Stimulated activated CD4-positive, alpha-beta T cell treated with anti-CD3 and anti-CD28 coated beads, Interleukin-2, amount 100 ng/mL, for 48 hours (primary cell): ENCODE measurements at places on chromosomes 7 and 10.
A peak's percentile ranks its signal among the peaks of the same experiment; 100 is the strongest.

- DNase-seq, result no peak
These were observed 80.0 kb upstream of the INSIG1 start for GRCh38 chr7:155217634-155218033.

- DNase-seq, result no peak
These were observed 68.5 kb downstream of the CTBP2 start for GRCh38 chr10:125091891-125092290.

- DNase-seq, result no peak
These were observed 120.3 kb upstream of the PTPRZ1 start for GRCh38 chr7:121752706-121753105.

- no peak for DNase-seq
These were observed 474 bp downstream of the ORC5 start for GRCh38 chr7:104207348-104207730.

GRCh38 chr10:64745565-64745964 is 1224.4 kb downstream of the REEP3 start:
- no peak for DNase-seq

- DNase-seq, result no peak
These were observed 11.0 kb downstream of the SVIL start for GRCh38 chr10:29623797-29624196.

DNA sequence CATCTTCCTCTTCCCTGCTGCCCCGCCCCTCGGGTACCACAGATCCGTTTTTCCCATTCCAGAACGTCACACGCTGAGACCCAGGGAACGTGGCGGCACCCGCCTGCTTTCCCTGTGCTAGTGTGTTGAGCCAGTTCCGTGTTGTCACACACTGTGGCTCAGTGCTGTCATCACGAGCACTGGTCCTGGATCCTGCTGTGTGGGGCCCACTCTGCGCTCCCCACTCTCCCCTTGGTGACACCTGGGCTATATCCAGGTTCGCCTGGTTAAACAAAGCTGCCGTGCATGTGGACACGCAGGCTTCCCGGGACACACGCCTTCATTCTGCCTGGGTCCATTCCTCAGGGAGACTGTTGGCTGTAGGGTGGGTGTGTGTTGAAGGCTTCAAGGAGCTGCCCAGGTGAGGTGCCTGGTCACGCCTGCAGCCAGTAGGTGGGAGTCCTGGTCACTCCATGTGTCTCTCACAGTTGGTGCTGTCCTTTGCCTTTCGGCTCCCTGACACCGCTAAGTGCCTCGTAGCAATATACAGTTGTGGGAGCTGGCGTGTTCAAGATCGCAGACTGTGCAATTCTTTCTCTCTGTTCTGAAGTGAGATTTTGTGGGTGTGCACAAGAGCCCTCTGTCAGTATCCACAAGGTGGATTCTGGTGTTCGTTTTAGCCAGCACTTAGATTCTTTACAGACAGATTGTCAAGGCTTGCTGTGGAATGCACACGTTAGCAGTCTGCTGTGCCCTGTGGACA is 88.6 kb downstream of the INPP5A start:
- no peak for DNase-seq

DNA sequence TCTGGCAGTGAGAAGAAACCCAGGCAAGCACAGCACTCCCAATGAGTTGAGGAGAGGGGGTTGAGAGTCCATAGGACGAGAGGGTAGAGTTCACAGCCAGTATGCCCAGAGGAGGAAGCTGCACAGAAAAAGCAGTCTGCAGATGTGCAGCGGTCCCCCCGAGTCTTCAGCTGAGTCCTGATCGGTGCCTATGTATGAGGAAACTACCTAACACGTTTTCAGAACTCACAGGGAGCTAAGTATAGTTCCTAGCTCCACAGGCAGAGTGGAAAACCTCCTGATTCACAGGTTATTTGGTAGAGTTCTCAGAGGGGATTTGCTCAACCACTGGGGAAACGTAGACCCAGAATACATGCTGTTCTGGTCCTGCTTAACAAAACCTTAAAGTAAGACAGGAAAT is 271.3 kb upstream of the CNTNAP2 start:
- no peak for DNase-seq

- DNase-seq, result no peak
These were observed 86.6 kb downstream of the CABCOCO1 start for GRCh38 chr10:61749291-61749690.

GRCh38 chr10:130141878-130142277 is 5.7 kb downstream of the GLRX3 start:
- no peak for DNase-seq

DNA sequence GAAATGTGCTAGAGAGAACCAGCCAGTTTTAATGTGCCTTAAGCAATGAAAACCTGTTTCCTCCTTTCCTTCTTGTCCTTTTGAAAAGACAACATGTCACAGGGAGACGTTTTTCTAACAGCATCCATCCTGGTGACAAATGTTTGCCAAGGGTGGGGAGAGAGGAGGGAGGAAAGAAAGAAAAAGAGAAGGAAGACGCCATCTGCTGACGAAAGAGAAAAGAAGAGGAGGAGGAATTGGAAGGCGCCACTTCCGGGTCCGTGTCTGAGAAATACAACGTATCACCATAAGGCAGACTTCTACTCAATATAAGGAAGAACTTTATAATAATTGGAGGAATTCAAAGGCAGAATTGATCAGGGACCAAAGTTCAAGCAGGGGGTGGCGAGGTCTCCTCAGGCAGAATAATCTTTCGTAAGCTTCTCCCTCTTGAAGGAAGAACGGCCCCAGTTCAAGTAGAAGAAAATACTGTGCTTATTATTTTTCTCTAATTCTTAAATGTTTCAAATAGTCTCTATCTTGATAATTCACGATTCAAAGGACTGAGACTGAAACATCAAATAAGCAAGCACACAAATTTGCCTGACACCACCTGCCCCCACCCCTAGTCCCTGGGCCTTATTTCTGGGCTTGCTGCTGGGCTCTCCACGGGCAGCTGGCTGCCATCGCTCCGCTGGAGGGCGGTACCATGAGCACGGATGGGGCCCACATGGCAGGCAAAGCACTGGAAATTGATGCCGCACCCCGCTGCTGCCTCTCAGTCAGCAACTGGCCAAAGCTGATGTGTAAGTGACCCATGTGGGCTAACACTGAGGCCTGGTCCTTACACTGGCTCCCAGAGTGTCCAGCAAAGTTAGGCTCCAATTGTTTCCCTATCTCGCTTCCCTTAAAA is 273.7 kb upstream of the KLF14 start:
- peak; percentile 56 for DNase-seq

- DNase-seq, result peak; percentile 30
These were observed 46.6 kb downstream of the LRRN3 start for GRCh38 chr7:111137296-111138192.

GRCh38 chr7:31000161-31000693 is 36.5 kb downstream of the GHRHR start:
- DNase-seq, result no peak

DNA sequence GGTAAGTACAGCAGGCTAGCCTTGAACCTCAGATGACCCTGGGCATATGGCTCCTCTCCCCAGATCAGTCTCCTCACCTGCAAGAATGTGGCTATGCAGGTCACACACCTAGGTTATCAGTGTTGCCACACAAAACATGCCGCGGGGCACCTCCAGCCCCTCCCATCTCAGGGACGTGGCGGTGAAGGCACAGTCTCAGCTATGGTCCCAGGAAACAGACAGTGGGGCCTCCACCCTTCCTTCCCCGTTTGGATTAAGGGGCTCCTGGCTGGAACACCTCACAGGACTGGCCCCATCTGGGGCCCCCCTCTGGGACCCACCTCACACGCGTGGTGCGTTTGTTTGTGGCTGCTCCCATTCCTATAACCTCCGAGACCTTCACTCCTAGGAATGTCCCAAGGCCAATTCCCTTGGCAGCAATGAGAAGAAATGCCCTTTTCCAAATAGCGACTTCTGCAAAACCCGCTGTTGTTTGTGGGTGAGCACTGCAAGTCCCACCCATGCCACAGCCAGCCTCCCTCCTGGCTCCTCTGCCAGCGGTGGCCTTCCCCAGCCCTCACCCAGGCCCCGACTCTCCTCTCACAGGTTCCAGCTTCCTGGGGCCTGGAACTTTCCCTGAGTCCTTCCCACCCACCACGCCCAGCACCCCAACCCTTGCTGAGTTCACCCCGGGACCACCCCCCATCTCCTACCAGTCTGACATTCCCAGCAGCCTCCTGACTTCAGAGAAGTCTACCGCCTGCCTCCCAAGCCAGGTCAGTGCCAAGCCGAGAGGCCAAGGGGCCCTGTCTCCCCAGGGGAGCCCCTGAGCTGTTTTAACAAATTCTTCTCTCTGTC is 17.1 kb downstream of the ZMIZ2 start:
- no peak for DNase-seq

DNA sequence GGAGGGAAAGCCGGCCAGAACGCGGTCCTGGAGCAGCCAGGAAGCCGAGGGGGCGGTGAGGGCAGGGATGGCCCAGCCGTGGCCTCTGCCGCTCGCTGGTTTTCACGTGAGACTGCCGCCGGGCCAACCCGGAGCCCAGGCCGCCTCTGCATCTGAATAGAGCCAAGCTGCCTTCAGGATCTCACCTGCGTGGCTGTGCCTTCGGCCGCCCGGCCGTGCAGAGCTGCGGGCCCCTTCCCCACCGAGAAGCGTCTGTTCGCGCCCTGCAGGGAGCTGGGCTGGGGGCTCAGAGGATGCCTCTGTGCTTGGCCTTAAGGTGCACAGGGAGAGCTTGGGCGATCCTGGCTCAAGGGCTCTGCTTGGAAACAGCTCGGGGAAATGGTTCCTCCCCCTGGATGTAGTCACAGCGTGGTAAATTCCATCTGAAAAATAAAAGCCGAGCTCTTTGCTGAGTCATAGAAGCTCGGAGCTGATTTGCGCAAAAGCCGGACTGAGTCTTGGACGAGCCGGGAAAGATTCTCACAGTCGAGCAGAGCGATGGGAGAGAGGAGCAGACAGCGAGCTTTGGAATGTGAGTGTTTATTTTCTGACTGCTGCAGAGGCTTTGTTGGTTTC is at the start of gene JAKMIP3:
Gene JAKMIP3, plus strand, starts transcription at position 456 of the 615 bp plus-strand sequence. CDS start 38,863 bp downstream, outside the sequence.
- DNase-seq, result no peak

GRCh38 chr10:105964009-105964408 is 1200.5 kb downstream of the SORCS1 start:
- DNase-seq, result no peak

GRCh38 chr10:31871266-31872065 is 57.2 kb downstream of the ARHGAP12 start:
- no peak for DNase-seq

GRCh38 chr7:91894781-91895480 is 14.4 kb upstream of the MTERF1 start:
- no peak for DNase-seq

- no peak for DNase-seq
These were observed 210.8 kb downstream of the DIP2C start for GRCh38 chr10:478471-479245.

GRCh38 chr7:73363225-73364005 is 35.5 kb downstream of the FKBP6 start:
- DNase-seq, result no peak

DNA sequence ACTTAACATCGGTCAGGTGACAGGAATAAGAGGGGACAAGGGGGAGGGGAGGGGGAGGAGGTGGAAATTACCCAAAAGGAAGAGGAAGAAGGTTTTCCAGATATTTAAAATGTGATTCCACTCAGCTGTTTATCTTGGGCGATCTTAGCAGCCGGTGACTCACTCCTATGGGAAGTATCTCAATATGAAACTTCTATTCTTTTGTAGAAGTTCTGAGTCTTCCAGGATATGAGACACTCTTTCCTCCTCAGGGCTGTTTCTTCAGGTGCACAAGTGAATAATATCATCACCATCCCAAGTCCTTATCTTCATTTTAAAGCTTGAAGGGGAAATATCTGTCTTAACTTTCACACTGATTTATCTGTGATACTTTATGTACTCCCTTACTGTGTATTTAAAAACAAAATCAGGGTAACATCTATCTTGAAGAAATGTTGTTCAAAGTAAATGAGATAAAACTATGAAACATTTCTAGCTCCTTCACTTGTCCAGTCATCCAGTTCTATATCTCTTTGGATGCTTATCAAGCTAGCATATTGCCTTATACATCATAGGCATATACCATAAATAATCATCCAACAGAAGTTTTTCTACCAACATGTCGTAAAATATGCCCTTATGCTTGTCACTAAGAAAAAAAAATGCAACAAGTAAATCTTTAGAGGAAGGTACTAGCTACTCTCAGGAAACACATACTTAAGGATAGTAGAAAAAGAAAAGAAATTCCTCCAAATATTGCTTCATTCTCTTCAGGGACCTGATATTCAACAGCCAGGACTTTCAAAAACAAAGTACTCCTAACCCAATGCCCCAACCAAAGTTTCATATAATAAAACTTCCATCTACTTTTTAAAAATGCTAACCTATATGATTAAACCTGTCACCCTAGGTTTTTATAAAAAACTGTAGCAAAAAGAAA is 13.7 kb downstream of the DOCK4 start:
- no peak for DNase-seq

GRCh38 chr7:70615066-70615606 is 516.8 kb upstream of the GALNT17 start:
- DNase-seq, result no peak

- DNase-seq, result peak; percentile 55
These were observed 8.3 kb upstream of the ZC3HAV1L start for GRCh38 chr7:139043823-139044812.

- no peak for DNase-seq
These were observed 35.6 kb upstream of the LOXL4 start for GRCh38 chr10:98303569-98303968.

DNA sequence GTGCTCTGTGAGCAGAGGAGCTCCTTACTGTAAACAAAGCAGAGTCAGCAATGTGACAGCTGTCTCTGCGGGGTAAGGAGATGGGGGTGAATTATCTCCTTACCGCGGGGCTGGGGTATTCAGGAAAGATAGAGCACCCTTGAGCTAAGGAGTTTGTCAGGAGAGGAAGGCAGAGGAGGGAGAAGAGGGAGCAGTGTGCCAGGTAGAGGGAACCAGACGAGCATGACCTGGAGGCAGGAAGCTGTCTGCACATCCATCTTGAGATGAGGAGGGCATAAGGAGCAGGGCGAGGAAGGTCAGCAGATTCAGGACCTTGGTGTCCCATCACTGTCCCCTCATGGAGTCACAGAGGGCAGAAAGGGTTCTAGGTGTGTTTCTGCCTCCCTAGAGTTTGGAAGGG is 32.5 kb upstream of the GPR26 start:
- no peak for DNase-seq

GRCh38 chr10:76178532-76179292 is 747.3 kb downstream of the LRMDA start:
- no peak for DNase-seq
